ENCODE measurements at places on chromosomes 5 and 9. TPM values are rescaled to one million over a fixed set of nuclear protein-coding genes. Genes with fewer than 3 reads are reported as not detected.

Gene FOXD4L3
- not detected for total RNA-seq

Gene AJM1
- total RNA-seq = 6.3 TPM

- no peak for DNase-seq
These were observed 17.4 kb downstream of the DNAJA1 start for GRCh38 chr9:33042473-33042872.

- no peak for DNase-seq
These were observed 37.8 kb downstream of the MEF2C start for GRCh38 chr5:88845081-88845697.

GRCh38 chr5:36877667-36878391, 1.3 kb downstream of the NIPBL start:
- no peak for DNase-seq

DNA sequence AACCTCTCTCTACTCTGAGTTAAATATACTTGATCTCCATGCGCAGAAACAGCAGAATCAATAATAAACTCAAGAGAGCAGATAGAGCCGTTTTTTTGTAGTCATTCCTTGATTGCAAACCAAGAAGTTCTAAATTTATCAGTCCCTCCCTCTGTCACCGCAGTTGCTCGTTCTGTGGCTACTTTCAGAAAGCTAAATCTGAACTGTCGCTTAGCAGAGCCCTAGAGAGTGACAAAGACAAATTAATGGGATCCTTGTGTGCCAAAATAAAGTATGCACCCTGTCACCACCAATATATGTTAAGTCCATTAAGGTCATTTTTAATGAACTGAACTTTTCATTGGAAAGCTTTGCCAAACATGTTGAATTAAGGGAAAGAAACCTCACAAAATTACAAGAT, 218.3 kb downstream of the ADAMTSL1 start:
- DNase-seq = no peak

DNA sequence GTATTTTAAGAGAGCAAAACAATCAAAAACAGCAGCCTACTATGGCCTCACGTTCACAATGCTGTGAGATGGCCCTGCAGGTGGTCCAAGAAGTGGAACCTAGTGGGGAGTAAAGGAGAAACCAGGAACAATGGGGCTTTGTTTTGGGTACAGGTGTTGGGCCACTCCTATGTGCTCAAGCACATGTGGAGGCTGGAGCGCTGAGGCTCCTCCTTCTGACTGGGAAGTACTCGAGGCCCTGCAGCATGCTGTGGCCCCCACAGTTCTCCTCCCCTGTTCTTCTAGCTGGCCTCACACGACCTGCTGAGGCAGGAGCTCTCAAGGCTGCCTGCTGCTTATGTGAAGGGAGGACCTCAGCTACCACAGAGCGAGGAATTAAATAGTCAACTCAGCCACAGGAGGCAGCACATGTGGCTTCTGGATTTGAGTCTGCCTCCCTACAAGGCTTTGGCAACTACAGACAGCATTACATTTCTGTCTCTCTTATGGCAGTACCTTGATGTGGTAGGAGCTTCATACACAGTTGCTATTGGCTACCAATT, 482.3 kb downstream of the SPOCK1 start:
- DNase-seq = no peak

- DNase-seq = no peak
These were observed 209.2 kb upstream of the KLF4 start for GRCh38 chr9:107698779-107699178.

GRCh38 chr5:14229181-14229580, 86.0 kb downstream of the TRIO start:
- no peak for DNase-seq

DNA sequence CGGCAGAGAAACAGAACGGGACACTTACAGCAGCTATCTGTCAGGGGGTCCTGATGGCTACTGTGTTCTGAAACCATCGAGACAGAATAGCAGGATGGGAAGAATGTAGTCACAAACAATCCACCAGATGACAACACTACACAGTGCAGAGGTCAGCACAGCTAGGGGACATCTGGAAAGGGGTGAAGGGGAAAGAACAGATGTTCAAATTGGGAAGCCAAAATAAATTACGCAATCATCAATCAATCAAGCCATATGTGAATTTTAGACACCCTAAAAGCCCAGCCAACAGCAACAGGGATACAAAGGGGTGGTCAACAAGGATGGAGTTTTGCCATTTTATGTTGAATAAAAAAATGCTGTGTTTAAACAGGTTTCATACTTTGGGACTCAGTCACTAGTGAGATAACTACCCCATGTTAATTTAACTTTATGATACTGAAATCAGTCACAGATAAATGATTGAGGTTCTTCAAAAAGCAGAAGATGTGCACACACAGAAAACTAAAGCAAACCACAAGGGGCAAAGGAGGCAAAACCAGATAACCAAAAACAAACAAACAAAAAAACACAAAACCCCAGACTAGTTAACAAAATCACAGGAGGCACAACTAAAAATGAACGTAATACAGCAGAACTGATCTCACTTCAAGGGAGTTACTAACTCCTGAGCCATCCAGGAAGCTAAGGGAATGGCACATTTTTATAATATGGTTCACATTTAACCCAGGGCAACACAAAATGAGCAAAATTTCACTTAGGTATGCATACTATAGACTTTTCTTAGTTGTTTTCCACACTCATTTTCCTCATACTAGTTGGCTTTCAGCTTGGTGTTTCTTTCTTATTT, 65.9 kb downstream of the HABP4 start:
- no peak for DNase-seq

DNA sequence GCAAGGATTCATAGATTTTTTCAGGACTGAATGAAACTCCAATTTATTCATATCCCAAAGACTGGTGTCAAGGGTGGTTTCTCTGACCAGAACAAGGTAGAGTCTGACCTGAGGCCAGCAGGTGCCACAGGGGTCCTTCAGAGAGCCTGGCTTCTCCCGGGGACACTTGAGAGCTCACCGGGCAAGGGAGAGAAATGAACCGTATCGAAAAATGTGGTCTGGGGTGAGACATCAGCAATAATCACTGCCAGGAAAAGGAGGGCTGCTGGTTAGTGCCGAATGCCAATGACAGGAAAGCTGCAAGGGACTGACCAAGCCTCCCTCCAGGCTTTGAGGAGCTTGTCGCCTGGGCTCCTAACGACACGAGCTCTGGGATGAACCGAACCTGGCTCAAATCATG, 142.7 kb downstream of the TTLL11 start:
- DNase-seq = no peak

DNA sequence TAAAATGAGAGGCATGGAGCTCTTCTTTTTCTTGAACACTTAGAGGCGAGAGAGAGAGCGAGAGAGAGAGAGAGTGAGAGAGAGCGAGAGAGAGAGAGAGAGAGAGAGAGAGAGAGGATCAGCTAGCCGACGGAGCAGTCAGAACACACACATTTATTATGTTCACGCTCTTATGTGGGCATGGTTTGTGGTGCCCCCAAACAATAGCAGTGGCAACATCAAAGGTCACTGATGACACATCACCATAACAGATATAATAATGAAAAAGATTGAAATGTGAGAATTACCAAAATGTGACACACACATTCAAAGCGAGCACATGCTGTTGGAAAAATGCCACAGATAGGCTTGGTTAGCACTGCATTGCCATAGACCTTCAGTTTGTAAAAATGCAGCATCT, 116.1 kb downstream of the KDM4C start:
- DNase-seq = no peak
